ENCODE measurements at places on chromosomes 11 and 22.
A peak's percentile ranks its signal among the peaks of the same experiment; 100 is the strongest.

DNA sequence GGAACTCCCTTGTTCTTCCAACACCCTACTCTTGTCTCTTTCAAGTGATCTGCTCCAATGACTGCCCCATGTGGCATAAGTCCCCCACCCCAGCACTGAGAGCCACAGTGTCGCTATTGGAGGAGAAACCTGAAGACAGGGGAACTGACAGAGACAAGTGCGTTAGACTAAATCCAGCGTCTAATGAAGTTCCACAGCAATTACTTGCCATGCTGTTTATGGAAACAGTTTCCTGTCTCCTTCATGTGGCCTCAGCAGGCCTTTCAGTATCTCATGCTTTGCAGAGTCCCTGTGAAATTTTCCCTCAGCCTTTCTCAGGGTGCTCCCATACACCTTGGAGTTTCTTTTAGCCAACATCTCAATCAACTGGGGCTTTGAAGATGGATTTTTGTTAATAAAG is 277.4 kb downstream of the ETS1 start:
- no peak for DNase-seq

- DNase-seq: peak; percentile 13
Measured at GRCh38 chr22:25564979-25565677, 653 bp downstream of the GRK3 start.

GRCh38 chr22:26785932-26786331 is 128.5 kb downstream of the MIAT start:
- DNase-seq: no peak

DNA sequence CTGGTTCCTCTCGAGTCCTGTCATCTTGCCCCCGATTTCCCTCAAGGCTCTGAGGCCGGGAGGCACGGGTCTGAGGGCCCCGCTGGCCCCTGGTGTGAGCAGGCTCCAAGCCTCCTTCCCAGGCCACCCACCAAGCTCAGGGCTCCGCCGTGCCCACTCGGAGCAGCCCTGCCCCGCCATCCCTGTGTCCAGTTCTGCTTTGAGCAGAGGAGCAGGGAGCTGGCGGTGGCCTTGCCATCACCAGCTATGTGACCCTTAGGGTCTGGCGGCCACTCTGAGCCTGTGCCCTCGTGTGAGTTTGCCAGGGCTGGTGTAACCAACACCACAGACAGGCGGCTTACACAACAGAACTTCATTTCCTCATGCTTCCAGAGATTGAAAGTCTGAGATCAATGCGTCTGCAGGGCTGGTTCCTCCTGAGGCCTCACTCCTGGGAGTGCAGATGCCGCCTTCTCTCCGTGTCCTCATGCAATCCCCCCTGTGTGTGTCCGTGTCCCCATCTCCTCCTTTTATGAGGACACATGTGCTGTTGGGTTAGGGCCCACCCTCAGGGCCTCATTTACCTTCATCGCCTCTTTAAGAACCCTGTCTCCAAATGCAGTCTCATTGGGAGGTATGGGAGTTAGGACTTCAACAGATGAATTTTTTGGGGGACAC is 36.5 kb upstream of the CELSR1 start:
- DNase-seq: no peak

- DNase-seq: no peak
Measured at GRCh38 chr11:111814106-111814505, 47.9 kb upstream of the PPP2R1B start.

DNA sequence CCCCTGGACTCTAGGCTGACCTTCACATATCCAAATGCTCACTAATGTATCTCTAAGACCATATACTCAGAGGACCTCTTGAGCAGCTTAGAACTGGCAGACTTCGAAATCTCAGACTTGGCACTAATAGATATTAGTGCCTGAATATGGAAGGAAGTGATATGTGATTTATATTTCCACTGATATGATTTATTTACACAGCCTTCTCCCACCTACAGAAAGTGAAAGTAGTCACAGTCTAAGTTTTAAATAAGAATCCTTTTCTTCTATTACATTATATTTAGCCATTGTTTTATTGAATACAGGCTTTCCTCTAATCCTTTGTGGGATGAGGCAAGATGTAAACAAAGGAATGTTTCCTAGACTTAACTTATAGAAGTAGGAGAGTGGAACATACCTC is 6.7 kb upstream of the NAV2 start:
- DNase-seq: no peak

DNA sequence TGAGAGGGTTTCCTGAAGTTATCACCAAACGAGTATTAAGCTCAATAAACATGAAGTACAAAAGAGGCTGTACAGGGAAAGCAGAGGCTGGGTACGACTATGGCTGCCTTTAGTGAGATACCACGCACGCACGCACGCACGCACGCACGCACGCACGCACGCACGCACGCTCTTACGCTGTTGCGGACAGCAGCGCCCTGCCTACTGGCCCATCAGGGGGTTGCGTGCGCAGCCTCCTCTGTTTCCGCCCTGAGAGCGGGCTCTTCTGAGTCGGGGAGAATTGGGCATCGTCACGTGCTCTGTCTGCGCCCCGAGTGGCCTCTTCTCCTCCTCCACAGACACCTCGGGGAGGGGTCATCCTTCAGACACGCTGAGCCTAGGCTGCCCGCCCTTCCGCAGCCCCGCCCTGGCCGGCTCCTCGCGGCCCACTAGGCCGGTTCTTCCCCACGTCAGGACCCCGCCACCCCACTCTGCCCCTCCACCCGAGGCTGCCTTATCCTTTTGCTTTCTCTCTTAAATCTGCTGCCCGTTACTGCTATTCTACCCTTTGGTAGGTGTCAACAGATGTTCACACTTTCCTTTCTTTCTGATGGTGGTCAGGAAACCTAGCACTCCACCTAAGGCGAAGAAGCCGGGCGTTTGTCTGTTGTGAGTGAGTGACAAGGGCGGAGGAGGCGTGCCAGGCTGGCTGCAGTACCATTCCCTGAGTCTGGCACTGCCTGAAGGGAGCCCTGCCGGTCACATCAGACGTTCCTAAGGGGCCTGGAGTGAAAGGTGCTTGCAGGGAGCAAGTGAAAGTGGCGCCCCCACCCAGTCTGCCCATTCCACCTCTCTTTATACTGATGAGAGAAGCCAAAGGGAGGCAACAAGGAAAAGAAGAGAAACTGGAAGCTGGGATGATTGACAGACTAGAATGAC is 300.4 kb upstream of the B3GAT1 start:
- DNase-seq: no peak

GRCh38 chr11:45383224-45383623 is 97.1 kb upstream of the SYT13 start:
- DNase-seq: no peak

- DNase-seq: no peak
Measured at GRCh38 chr11:120532082-120532831, 20.7 kb downstream of the GRIK4 start.

- no peak for DNase-seq
Measured at GRCh38 chr22:29503811-29504372, 23.9 kb downstream of the NEFH start.

- DNase-seq: peak; percentile 49
Measured at GRCh38 chr11:36376888-36377758, 81.0 kb downstream of the PRR5L start.

DNA sequence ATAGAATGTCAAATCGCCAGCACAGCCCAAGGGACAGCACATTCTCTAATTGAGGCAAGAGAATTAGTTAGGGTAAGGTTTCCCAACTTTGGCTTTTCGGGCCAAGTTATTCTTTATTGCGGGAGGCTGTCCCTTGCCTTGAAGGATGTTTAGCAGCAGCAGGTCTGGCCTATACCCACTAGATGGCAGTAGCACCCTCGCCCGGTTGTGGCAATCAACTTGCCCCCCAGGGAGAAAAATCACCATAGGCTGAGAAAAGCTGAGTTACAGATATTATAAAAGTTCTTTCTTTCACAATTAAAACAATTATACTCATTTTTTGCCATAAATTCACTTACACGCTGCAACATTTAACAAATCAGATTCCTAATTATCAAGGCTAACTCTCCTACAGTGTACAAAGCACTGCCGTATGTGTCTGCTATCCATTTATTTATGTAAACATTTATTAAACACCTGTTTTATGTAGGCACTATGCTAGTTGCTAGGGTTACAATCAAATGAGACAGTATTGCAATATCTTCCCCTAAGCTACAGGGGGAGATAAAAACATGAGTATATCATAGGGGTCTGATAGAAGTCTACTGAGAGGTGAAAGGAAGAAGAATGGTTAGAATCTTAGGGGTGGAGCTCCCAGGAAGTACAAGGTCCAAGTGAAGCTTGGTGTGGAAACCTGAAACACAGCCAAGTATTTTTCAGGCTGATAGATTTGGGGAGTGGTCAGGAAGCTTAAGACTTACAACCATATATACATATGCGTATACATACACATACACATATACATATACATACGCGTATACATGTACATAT is 452.3 kb downstream of the RAB38 start:
- DNase-seq: no peak

All from NT2/D1 (cell line).